ENCODE measurements at places on chromosomes 4 and X. TPM values are rescaled to one million over a fixed set of nuclear protein-coding genes. Genes with fewer than 3 reads are reported as not detected.

The NCAPG gene
- total RNA-seq, result 29.0 TPM

The LIMCH1 gene
- 50.7 TPM for total RNA-seq

The AR gene
- total RNA-seq, result 3.2 TPM

The PPBP gene
- total RNA-seq, result not detected

The SPIN2A gene
- 0.15 TPM for total RNA-seq

The TMSB15C gene
- total RNA-seq, result 0.14 TPM

The RAB9A gene
- total RNA-seq, result 29.7 TPM

The MAGEA6 gene
- 13.6 TPM for total RNA-seq

The VGLL1 gene
- total RNA-seq, result not detected

The ATOH1 gene
- total RNA-seq, result not detected

The COL25A1 gene
- not detected for total RNA-seq

The WAS gene
- total RNA-seq, result 0.28 TPM

The FRAS1 gene
- 3.3 TPM for total RNA-seq

The MAGEA2 gene
- 0.07 TPM for total RNA-seq

The DRD5 gene
- total RNA-seq, result 0.03 TPM

The RENBP gene
- total RNA-seq, result 0.22 TPM

The SLC6A8 gene
- total RNA-seq, result 12.4 TPM

The ERVMER34-1 gene
- total RNA-seq, result 0.32 TPM

The ANTXR2 gene
- 3.5 TPM for total RNA-seq

The CYSLTR1 gene
- total RNA-seq, result not detected

The ETDB gene
- not detected for total RNA-seq

The REELD1 gene
- not detected for total RNA-seq

The SSX2B gene
- total RNA-seq, result not detected

The H2BW1 gene
- not detected for total RNA-seq

The PHOX2B gene
- total RNA-seq, result not detected

The SPOCK3 gene
- total RNA-seq, result 0.20 TPM

The ZCCHC18 gene
- total RNA-seq, result not detected

The FAM149A gene
- 1.1 TPM for total RNA-seq

The DUSP9 gene
- total RNA-seq, result 1.0 TPM

The ZMAT1 gene
- 0.07 TPM for total RNA-seq

The PNMA5 gene
- not detected for total RNA-seq

The KLF8 gene
- 0.02 TPM for total RNA-seq

The SH2D1A gene
- not detected for total RNA-seq

The KCTD8 gene
- not detected for total RNA-seq

The UNC5C gene
- total RNA-seq, result not detected

The TMPRSS11A gene
- not detected for total RNA-seq

The SPANXB1 gene
- 2.0 TPM for total RNA-seq

The SOWAHD gene
- 0.10 TPM for total RNA-seq

The HSFX4 gene
- 0.09 TPM for total RNA-seq

The SPATA4 gene
- total RNA-seq, result 0.17 TPM

The GUCY1A1 gene
- not detected for total RNA-seq

The CCSER1 gene
- not detected for total RNA-seq

The CXCL1 gene
- total RNA-seq, result 6.0 TPM

The NWD2 gene
- total RNA-seq, result 0.01 TPM

The TRIML2 gene
- 42.5 TPM for total RNA-seq

The CCKAR gene
- not detected for total RNA-seq

The NLRP2B gene
- not detected for total RNA-seq

The LNX1 gene
- total RNA-seq, result 0.03 TPM

The DMD gene
- not detected for total RNA-seq

The EDA2R gene
- 12.2 TPM for total RNA-seq

The C1GALT1C1 gene
- total RNA-seq, result 39.4 TPM

The FAM47A gene
- total RNA-seq, result not detected

The DTHD1 gene
- not detected for total RNA-seq

The GAGE2A gene
- not detected for total RNA-seq
